Stimulated activated CD8-positive, alpha-beta memory T cell treated with anti-CD3 and anti-CD28 coated beads, Interleukin-15, amount 100 ng/mL, for 1 hour (primary cell): ENCODE measurements at places on chromosomes 3 and 15.

- DNase-seq: peak; percentile 40
Observed at GRCh38 chr3:194134757-194135515, 1.0 kb upstream of the HES1 start.

DNA sequence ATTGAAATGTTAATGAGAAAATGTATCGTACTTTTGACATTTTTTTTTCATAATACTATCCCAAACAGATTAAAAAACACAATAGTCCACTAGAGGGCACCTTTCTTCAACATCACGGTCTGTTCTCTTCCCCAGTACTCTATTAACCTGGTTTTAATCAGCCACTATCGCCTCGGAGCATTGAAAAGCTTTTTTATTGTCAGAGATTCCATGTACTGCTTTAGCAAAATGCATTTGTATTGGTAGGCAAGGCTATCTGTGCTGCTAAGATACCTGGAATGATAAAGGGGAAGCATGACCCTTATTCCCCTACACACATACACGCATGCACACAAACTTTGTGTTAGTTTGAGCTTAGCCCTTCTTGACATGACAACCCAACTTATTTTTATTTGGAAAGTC is 160.1 kb upstream of the IL12A start:
- no peak for DNase-seq

DNA sequence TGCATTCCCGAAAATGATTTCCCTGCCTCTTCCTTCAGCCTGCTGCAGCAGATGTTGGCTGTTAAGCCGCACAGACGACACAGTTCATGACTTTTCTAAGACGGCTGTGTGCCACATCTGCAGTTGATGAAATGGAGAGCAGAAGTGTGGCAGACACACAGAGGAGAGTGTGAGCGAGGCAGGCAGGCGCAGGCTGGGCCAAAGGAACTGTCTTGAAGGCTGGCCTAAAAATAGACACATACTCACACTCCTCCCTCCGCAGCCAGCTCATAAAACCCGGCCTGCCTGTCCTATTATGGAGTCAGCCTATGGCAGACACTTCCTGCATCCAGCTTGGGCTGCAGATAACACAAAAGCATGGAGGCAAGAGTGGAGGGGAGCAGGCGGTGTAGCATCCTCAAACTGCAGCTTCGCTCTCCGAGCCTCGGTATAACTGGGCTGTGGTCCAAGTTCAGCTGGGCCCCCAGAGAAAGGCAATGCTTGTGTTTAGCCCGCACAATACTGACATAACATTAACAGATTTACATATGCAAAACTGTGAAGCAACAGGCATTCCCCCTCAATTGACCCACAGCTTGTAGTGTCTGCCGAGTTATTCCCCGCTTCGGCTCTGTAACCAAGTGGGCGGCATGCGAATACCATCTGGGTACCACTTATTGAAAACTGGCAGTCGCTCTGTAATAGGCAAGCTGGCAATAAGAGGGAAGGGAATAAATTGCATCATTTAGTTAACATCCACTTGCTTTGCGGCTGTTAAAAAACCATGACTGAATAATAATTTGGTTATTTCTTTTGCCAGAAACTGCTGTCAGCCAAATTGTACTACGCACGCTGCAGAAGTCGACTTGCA is 40.8 kb downstream of the FOXP1 start:
- no peak for DNase-seq

- DNase-seq: no peak
Observed at GRCh38 chr3:152519376-152519775, 250.6 kb downstream of the MBNL1 start.

GRCh38 chr3:72818092-72818773 is 30.0 kb downstream of the SHQ1 start:
- DNase-seq: no peak

GRCh38 chr3:156795890-156796481 is 30.2 kb upstream of the LEKR1 start:
- DNase-seq: no peak

GRCh38 chr15:93942269-93942694 is 289.1 kb upstream of the MCTP2 start:
- no peak for DNase-seq

GRCh38 chr3:185926445-185926844 is 11.4 kb downstream of the TRA2B start:
- no peak for DNase-seq

DNA sequence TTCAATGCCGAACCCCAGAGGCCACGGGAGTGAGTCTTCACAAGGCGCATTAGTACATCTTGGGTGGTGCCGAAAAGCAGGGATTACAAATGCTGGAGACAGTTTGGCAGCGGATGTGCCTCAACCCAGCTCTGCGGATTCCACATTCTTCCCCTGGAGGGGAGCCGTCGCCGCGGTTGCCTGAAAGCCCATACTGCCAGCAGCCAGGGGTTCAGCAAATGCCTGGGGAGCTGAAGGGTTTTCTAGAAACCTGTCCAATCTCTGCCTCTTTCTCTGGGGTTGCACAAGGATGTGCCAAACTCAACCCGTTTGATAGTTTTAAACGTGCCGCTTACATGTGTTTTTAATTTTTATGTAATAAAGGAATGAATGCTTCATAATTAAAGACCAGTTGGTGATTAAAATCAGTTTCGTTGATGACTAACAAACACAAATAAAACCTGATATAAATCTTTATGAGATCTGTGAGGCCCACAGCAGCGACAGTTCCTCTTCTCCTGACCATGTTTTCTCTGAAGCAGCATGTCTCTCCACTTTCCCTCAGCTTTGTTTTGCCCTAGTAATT is 74.6 kb upstream of the LEKR1 start:
- DNase-seq: no peak

DNA sequence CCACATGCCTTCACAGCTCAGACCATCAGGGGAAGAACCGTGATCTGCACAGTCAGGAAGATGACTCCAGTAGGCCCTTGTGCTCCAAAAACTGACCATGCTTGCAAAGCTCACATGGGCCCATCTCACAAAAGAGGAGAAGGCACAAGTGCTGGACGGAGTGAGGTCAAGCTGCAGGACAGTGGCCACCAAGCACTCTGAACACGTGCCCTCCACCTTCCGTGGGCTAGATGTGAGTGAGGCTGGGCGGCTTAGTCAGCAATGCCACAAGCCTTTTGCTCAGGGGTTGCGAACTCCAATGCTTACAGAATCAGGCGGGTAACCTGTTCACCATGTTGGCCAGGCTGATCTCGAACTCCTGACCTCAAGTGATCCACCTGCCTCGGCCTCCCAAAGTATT is 70.9 kb downstream of the SCN5A start:
- DNase-seq: no peak

DNA sequence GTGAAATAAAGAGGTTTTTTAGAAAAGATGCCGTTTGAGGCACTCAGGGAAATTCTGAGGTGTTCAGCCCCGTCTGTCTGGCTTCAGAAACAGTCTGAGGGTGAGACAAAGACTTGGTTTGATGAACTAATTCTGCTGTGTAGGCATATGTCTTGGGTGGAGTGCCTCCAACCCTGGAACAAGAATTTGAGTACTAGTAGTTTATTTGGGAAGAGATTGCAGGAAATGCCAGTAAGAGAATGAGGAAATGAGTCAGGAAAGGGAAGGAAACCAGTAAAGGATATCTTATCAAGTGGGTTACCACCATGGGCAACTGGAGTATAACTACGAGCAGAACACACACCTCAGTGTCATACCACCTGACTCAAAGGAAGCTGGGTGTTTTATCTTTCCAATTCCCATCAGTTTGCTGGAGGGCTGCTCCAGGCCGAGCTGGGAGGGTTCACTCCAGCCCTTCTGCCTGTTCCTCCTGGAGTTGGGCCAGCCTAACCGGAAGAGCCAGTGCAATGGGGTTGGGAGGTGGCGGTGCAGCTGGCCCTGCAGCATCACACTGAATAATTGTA is 75.3 kb downstream of the TGFBR2 start:
- DNase-seq: no peak

DNA sequence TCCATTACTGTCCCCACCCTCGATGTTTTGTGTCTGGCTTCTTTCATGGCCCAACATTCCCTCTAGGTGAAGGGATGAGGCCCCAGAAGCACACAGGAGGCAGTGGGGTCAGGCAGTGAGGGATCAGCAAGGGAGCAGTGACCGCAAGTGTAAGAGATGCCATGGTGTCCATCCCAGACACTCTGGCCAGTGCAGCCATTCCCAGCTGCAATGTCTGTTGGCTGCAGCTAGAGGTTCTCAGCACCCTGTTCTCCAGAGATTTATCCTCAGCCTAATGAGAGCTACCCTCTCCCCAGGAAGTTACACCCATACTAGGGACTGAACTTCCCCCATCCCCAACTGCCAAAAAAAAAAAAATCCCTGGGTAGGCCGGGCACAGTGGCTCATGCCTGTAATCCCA is 40.2 kb downstream of the TRANK1 start:
- no peak for DNase-seq

DNA sequence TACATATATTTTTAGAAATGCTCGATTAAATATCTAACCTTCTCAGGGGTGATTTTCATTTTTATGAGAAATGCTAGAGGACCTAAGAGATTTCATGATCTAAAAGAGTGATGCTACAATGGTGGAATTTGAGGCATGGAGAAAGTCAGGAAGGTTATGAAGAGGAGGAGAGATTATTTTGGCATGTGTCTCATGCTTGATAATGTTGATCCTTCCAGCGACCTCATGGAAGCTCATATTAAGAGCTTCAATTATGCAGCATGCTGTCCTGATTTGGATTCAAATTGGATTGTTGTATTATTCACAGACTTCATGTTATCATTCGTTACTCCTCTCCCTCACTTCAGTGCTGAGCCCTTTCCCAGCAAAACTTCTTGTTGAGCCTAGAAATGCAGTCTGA is 112.5 kb downstream of the RAP2B start:
- DNase-seq: no peak

DNA sequence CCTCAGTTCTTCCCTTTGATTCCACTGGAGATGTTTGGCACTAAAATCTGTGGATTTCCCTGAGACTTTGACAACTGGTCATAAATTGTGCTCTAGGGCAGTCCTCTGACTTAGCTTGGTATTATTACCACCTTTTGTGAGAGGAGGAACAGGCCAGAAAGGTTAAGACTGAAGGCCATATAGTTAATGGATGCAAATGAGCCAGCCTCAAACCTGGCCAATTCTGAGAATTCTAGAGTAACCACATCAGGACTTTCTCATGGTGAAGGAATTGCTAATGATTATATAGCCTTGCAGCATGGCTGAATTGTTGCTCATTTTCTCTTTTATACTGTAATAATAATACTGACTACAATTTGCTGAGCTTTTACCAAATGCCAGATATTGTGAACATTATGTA is 162.5 kb downstream of the CADPS start:
- DNase-seq: no peak

- no peak for DNase-seq
Observed at GRCh38 chr3:197564097-197564843, 8.5 kb upstream of the BDH1 start.

- DNase-seq: no peak
Observed at GRCh38 chr3:57464801-57465200, 79.3 kb downstream of the DNAH12 start.
